ENCODE measurements at places on chromosomes 3 and 15.

DNA sequence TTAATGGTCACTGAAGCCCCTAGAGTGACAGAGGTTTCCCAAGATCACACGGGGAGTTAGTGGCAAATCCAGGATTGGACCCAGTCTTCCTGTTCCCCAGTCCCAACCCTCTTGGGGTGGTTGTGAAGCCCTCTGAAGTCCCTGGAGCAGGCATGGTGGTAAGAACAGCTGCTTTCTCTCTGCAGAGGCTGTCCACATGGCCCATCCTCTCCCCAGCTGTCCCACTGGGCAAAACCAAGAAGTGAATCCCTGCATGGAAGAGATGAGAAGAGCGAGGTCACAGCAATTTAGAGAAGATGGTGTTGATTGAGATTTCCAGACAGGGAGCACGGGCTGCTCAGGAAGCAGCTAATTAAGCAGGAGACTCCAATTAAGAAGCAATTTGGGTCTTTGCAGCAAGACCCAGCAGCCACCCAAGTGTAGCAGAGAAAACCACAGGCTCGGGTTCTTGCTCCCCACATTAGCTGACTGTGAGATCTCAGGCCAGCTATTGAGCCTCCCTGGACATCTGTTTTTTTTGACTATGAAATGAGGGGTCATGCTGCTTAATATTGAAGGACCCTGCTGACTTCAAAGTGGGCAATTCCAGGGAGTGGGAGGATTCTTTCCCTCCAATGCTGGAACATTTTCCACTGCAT lies 14.8 kb upstream of the HDAC11 start:
- DNase-seq, result no peak

DNA sequence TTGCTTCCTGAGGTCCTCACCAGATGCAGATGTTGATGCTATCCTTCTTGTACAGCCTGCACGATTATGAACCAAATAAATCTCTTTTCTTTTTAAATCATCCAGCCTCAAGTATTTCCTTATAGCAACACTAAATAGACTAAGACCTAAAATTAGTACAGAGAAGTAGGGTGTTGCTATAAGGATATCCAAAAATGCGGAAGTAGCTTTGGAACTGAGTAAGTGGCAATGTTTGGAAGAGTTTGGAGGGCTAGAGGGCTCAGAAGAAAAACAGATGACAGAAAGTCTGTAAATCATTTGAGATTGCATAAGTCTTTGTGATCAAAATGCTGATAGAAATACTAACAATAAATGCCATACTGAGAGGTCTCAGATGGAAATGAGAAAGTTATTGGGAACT lies 894.9 kb downstream of the DIPK2A start:
- peak; percentile 77 for DNase-seq

DNA sequence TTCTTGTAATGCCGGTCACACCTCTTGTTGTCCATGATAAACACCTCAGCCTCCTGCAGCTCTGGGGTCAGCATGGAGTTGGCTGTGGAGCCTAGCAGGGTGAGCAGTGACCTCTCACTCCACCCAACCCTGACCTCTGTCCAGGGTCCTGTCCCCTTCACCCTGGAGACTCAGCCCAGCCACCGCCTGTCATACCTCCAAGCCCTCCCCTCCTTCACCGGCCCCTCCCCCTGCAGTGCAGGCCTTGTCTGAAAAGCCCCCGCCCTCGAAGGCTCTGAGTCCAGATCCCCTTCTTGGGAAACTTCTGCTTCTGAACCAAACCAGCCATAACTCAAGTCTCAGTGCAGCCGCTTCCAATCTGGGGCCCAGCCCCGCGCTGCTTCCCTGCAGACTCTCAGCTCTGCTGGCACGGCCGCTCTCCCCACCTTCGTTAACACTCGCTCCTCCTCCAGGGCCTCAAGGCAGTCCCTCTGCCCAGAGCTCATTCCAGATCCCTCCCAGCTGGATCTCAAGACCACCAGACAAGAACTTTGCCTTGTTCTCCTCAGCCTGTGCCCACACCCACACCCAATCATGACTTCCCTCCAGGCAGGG lies 25.4 kb upstream of the PRSS50 start:
- DNase-seq, result no peak

DNA sequence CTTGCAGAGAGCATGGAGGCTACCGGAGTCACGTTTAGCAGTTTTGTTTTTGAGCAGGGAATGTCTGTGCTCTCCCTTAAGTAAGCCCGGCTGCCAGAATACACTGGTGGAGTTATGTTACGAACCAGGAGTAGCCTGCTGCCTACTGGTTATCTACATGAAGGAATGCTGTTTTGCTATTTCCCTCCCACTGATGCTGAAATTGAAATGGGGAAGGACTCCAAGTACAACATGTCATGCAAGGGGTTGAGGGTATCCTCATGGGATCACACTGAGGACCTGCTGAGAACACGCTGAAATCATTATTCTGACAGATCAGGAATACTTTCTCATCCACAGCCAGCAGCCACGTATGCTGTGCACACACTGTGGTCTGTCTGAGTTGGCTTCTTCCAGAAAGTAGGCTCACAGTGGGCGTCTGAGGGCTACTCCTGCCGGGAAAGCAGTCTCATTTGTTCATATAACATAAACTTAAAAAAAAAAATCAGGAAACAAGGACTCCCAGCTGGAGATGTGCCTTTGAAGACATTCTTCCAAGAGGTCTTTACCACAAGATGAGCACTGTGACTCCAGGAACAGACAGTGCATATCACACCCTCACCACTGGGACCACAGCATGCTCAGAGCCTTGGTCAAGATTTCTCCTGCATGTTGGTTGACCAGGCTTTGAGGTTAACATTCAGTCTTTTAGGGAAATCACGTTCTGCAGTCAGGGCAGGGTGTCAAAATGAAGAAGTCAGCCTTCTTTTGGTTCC lies 300.4 kb upstream of the RASGRP1 start:
- peak; percentile 94 for DNase-seq

- peak; percentile 91 for DNase-seq
These were observed 48.0 kb upstream of the TSPAN3 start for GRCh38 chr15:77118882-77119321.

DNA sequence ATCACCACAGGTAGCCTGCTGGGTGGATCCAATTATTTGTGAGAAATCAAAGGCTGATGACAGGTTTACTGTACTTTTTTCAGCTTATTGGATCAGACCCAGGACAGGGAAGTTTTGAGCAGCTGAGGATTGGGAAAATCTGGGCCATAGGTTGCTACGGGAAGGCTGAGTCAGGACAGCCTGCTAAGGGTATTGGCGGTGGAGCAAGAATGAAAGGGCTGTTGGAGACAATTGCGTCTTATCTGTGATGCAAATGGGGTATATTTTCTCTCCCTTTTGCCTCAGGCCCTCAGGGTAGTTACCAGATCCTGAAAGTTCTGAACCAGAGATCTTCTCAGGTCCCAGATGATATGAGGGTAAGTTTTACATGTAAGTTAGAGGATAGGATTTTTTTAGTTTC lies 317.7 kb downstream of the EDEM1 start:
- no peak for DNase-seq

GRCh38 chr15:46681901-46682300 lies 1035.4 kb upstream of the SEMA6D start:
- no peak for DNase-seq

GRCh38 chr3:87805670-87806069 lies 253.1 kb downstream of the CGGBP1 start:
- no peak for DNase-seq

DNA sequence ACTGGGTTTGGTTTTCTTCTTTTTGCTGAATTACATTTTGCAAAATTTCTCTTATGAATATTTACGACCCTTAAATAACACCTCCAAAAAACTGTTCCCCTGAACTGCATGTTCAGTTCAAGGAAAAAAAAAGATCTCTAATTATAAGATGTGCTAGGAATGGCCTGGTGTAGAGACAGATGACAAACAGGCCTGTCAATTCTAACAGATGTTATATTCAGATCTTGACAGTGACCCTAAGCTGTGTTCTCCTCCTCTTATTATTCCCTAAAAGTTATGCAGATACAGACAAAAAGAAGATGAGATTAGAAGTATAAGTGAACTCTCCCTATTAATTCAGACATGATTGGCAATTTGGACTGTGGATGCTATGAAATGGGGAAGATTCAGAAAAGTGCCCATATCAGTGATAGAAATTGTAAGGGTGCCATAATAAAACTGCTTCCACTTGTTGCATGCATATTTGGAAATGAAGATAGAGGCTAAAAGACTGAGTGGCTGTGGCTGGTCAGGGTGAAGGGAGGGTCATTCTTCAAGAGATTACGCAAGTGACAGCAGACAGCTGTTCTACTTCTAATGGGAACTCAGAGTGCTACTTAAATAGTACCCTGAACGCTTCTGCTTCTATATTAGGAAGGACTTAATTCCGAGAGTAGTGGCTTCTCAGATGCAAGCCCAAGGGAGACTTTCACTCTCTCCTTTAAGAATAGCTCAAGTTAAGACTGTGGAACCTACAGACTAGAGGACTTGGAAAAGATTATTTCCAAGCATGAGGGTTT lies 75.5 kb downstream of the ADAMTS9 start:
- DNase-seq, result peak; percentile 78

DNA sequence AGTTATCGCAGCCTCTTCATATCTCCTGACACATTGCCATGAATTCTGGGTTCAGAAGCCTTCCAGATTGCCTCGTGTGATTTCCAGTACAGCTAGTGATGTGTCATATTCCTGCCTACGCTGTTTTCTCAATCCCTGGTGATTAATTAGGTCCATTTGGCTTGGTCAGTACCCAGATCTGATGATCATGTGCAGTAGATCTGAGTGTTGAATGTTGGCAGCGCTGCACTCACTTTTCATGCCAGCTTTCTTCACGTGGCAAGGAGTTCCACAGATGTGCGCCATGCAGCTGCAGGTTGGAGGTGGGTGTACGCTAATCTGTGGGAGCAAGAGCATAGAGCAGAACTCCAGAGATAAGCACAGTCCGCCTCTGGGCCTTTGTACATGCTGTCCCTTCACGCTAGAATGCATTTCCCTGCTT lies 86.9 kb upstream of the COL6A5 start:
- no peak for DNase-seq

DNA sequence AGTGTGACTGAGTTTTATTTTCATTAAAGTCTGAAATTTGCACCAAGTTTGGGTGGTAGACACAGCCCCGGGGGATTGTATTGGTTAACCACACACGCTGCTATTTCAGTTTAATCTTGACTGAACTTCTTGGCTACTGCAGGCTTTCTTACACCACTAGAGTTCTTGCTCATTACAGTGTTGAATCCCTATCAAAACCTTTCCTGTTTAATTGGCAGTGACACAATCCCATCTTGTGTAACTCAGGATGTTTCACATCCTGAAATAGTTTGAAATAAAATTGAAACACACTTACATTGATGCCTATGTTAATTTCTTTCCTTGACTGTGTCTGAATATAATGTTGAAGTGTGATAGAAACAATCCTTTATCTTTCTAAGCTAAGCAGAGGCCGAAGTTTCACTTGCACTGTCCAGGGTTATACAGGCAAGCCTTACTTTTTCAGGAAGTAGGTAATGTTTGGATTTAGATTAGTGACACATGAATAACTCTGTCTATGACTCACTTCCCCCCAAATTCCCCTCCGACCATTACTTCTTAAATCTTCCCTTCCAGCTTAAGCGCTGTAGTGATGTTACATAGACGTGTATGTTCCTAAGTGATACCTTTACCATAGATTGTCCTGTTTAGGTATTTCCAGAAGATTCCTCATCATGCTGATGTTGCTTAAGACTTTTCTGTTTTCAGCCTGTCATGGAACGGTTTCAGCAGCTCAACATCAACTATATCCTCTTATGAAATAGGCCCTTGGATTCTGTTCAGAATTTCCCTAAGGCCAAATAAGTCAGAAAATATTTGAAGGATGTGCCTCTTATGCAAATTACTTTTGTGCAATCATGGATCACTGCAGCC lies 16.8 kb downstream of the ATG7 start:
- peak; percentile 85 for DNase-seq

DNA sequence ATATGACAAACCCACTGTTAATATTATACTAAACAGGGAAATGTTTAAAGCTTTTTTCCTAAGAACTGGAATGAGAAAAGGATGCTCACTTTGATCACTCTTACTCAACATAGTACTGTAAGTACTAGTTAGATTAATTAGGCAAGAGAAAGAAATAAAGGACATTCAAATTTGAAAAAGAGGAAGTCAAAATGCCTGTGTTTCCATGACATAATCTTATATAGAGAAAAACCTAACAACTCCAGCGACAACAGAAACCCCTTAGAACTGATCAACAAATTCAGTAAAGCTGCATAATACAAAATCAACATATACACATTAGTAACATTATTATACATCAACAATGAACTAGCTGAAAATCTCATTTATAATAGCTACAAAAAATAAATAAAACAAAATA lies 200.6 kb upstream of the ROBO1 start:
- no peak for DNase-seq

DNA sequence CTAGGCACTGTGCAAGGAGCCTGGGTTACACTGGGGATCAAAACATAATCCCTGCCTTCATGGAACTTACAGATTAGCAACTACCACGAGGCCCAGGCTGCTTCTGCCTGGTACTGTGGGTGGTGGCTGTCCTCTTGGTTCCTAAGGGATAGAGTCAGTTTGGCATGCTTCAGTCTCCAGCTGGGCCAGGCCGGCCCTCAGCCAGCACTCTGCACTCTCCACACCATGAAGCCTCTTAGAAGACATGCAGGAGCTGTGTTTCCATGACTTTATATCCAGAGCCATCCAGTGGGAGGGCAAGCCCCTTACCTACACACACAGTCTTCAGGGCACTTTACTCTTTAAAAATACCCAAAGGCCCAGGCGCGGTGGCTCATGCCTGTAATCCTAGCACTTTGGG lies 54.4 kb downstream of the ATP1B3 start:
- no peak for DNase-seq

DNA sequence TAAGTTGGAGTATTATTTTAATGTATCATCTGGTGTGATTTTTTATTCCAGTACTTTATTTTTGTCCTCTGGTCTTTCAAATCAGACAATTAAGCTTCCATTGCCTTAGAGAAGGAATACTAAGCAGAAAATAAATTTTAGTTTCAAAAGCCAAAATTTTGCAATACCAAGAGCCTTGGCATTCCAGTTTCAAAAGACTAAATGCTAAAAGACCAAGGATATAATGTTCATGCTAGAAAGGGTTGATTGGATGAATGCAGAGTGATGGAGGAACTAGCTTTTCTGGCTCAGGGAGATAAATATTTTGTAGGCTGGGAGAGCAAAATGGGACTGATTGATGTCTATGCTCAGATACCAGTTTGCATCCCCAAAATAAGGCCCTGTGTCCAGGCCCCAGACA lies 6.2 kb downstream of the CD200 start:
- no peak for DNase-seq

- DNase-seq, result no peak
These were observed 3.0 kb upstream of the CALML4 start for GRCh38 chr15:68208136-68208535.

- DNase-seq, result peak; percentile 89
These were observed 30.2 kb downstream of the KCNAB1 start for GRCh38 chr3:156150434-156151066.

GRCh38 chr15:74571191-74571590 lies 30.2 kb downstream of the ARID3B start:
- DNase-seq, result no peak
